ENCODE measurements at places on chromosomes 2 and 18.

- DNase-seq: no peak
Measured at GRCh38 chr2:121362774-121363173, 77.8 kb upstream of the TFCP2L1 start.

DNA sequence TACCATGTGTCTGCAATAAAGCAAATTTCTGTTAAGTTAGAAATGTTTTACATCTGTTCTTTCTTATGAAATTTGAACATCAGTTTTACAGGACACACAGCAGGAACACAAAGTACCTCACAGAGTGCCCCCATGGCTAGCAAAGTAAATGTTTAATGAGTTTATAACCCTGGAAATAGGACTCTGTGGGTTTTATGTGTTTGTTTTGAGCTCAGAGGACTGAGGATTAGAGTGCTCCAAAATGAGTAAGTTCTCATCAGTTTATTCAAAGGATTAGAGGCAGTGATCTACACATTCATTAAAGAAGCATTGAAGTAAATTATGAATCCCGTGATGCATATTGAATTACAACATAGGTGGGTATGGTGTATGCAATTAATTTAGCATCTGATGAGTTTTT lies 281.8 kb downstream of the GULP1 start:
- no peak for DNase-seq

- DNase-seq: no peak
Measured at GRCh38 chr2:209696836-209697711, 74.6 kb upstream of the UNC80 start.

GRCh38 chr2:73614997-73615396 lies 27.2 kb downstream of the NAT8 start:
- no peak for DNase-seq

GRCh38 chr2:101751875-101752619 lies 54.5 kb downstream of the MAP4K4 start:
- no peak for DNase-seq

GRCh38 chr18:56060967-56061541 lies 473.1 kb upstream of the TCF4 start:
- DNase-seq: no peak

GRCh38 chr2:105749583-105750400 lies 5.1 kb downstream of the NCK2 start:
- no peak for DNase-seq

- no peak for DNase-seq
Measured at GRCh38 chr18:60082790-60083189, 183.0 kb downstream of the PMAIP1 start.

DNA sequence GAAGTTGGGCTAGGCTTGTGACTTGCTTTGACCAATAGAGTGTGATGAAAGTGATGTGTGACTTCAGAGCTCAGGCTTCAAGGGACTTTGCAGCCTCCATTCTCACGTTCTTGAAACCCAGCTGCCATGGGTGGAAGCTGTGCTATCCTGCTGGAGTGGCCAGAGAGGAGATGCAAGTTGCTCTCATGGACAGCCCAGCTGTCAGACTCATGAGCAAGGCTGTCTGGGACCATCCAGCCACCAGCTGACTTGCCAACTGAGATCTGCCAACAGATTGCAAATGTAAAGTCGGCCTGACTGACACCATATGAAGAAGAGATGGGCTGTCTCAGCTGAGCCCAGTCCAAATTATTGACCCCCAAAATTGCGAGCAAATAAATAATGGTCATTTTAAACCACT lies 226.4 kb upstream of the CXCR4 start:
- no peak for DNase-seq

DNA sequence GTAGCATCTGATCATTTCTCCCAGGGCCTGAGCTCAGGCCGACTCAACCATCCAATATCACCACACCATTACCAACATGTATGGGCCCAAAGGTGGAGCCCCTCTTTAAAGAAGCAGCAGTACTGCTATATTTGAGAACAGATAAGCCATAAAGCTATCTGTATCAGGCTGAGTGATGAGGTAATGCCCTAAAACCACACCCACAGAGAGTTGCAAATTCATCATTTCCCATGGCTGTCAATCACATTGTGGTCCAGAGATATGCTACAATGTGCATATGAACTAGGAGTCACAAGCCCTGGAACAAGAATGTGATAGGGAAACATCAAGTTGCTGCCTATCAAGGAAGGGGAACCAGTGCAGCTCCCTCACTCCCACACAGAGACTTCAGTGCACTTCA lies 52.6 kb upstream of the GALNT13 start:
- DNase-seq: no peak

DNA sequence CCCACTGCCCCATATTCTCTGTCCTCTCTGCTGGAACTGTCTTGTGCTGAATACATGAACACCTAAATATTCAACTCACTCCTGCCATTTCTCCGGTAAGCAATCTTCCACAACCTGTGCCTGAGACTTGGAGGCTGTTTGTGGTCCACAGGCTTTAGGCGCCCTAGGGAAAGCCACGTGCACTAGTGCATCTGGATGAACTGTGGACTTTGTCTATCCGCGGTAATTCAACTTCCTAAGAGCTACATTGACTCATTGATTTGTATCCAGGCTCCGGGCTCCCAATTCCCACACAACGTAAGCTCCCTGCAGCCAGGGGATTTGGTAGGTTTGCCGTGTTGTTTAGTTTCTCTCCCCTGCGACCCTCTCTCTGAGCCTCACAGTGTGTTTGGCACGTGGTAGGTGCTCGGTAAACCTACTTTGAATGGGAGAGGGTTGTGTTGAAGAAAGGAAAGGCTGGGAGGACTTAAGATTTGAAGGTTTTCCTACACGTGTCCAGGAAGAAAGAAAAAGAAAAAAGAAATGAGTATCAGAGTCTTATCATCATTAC lies 718.2 kb downstream of the DPP10 start:
- DNase-seq: no peak

DNA sequence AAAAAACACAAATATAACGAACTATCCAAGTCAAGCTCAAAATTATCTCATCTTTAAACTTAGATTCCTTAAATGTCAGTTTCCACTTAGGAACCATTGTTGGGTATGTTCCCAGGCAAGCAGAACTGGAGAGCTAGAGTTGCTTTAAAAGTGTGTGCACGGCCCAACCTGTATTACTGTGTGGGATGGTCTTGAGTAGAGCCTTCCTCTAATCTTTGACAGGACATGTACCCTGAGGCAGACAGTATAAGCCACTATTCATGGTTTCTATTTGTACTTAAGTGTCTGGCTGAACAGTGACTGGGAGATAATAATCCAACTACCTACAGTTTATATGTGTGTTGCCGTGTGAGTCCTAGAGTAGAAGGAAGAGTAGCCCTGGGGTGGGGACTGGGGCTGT lies 239.7 kb downstream of the GPD2 start:
- DNase-seq: no peak

DNA sequence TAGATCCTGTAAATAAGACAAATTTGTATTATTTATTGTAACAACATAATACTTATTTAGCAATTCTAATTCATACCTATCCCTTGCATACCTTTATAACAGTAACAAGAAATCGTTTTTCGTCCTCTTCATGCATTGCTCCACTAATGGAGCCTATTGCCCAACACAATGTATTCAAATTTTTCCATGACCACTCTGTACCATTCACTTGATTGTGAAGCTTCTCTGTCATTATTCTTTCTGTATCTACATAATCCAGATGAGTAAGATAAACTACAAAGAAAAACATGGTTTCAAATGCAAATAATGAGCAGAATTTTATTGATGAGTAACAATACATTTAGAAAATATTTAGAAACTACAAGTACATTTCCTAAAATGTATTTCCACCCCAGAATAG lies 21.6 kb upstream of the USP34 start:
- no peak for DNase-seq

- no peak for DNase-seq
Measured at GRCh38 chr2:28155627-28156026, 237.0 kb upstream of the FOSL2 start.

- DNase-seq: no peak
Measured at GRCh38 chr2:151713291-151713903, 20.9 kb downstream of the NEB start.
